ENCODE measurements at places on chromosomes 2 and 18.

- DNase-seq = no peak
These were observed 52.6 kb upstream of the NFU1 start for GRCh38 chr2:69489793-69490192.

DNA sequence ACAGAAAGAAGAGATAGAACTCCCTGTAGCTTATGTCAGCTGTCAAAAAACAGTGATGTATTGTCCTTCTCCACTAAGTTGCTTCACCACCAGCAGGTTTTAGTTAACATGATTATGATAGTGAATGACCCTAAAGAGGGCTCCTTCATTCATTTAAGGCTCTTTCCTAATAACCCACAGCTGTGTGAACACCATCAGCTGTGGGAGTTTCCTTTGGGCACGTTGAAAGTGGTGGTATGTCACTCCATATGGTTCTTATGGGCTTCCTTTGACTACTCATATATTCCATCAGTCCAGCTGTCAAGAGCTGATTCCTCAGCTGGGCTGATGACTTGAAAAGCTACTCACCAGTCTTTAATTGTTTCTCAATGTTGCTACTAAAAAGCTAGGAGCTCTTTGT is 210.3 kb downstream of the UBE2E3 start:
- DNase-seq = peak; percentile 13

GRCh38 chr2:238882082-238882755 is 34.3 kb downstream of the TWIST2 start:
- DNase-seq = no peak

DNA sequence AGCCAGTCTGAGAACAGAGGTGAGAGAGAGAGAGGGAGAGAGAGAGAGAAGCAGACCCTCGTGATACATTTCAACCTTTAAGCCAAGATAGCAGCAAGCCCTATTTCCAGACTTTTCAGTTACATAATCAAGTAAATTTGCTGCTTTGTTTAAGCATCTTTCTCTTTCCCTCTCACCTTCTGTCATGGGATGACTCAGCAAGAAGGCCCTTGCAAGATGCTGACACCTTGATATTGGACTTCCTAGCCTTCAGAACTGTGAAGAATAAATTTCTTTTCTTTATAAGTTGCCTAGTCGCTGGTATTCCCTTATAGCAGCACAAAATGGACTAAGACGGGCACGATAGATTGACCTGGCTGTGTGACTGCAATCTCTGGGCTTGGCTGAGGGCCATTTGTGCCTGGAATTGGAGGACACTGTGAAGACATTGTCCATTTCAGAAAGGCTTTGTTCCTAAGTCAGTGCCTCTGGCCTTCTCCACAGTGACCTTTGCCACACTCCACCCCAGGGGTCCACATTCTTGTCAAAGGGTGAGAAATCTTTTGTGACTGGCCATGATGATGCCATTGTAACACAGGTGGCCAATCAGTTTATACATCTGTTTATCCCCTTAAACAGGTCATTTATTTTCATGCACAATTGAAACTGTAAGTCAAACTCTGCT is 51.3 kb upstream of the ITSN2 start:
- no peak for DNase-seq

DNA sequence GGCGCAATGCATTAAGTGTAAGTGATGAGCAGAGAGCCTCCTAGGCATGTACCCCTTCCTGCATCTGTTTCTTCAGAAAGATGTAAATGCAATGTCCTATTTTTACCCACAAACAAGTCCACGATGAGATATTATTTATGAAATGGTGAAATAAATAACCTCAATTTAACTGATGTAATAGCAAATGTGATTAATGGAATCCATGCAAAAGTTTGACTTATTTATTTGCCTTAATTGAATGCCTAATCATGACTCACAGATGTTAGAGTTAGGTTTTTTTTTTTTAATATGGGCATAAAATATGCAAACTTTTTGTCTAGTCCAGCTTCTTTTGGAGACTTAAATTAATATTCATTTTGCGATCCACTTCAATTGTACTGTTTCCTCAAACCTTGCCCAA is 67.7 kb upstream of the ITGA4 start:
- no peak for DNase-seq

GRCh38 chr2:127512362-127512761 is 13.9 kb downstream of the IWS1 start:
- DNase-seq = no peak

DNA sequence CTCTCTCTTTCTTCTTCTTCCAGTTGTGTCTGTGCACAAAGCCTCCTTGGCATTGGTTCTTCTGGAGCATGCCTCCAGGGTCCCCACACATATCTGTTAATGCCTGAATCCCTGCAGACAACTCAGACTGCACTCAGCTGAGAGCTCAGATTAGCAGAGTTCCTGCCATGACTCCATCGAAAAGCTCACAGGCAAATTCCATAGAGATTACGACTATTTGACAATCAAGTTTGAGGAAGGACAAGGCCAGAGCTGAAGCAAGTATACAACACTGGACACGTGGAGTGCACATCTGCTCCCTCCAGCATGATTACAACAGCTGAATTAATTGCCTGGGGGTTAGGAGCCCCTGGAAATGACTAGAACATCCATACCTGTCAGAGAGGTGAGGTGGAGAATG is 190.7 kb downstream of the INSIG2 start:
- no peak for DNase-seq

GRCh38 chr18:48161191-48161910 is 230.9 kb upstream of the SMAD2 start:
- DNase-seq = peak; percentile 96

DNA sequence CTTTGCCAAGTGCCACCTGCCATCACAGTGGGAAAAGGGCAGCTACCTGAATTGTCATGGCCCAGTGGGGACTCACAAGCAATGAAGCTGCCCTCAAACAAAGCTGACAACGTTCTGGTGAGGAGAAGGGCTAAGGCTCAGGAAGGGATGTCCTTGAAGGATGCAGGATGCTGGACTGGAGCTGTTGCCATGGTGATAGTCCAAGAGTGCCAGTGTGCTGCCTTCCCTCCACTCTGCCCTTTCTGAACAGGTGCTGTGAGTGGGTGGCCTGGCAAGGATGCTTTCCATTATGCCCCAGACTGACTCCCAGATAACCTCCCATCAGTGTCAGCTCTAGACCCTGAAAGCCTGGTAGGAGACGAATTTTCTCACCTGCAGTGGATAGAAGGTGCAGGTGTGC is 137.8 kb upstream of the GYPC start:
- no peak for DNase-seq
